ENCODE measurements at places on chromosomes 3 and 15.
A peak's percentile ranks its signal among the peaks of the same experiment; 100 is the strongest.

GRCh38 chr3:145182196-145182911 lies 978.6 kb downstream of the PLOD2 start:
- DNase-seq, result no peak

- DNase-seq, result no peak
Observed at GRCh38 chr15:60840306-60840702, 361.4 kb upstream of the ICE2 start.

- peak; percentile 77 for DNase-seq
Observed at GRCh38 chr3:44439499-44440295, 37.8 kb downstream of the ZNF445 start.

DNA sequence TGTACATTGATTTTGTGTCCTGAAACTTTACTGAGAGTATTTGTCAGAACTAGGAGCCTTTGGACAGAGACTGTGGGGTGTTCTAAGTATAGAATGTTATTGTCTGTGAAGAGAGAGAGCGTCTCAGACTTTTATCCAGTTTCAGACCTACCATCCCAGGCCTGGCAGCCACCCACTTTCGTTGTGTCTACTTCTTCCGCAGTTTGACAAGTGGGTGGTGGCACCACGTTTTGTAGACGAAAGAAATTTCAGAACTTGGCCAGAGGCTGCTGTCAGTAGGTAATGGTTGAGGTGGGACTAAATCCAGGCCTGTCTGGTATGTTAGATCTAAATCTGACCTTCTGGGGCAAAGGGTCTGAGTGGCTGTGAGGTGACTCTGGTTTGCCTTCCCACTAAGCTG lies 13.4 kb upstream of the TRAK1 start:
- no peak for DNase-seq

DNA sequence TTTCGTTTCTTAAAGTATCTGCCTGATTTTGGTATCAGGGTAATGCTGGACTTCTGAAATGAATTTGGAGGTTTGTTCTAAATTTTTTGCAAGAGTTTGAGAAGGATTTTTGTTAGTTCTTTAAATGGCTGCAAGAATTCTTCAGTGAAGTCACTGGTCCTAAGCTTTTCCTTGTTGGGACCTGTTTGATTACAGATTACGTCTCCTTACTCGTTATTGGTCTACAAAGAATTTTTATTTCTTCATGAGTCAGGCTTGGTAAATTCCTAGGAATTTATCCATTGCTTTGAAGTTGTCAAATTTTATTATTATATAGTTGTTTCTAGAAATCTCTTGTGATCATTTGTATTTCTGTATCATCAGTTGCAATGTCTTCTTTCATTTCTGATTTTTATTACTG lies 196.0 kb downstream of the DPH6 start:
- DNase-seq, result no peak

DNA sequence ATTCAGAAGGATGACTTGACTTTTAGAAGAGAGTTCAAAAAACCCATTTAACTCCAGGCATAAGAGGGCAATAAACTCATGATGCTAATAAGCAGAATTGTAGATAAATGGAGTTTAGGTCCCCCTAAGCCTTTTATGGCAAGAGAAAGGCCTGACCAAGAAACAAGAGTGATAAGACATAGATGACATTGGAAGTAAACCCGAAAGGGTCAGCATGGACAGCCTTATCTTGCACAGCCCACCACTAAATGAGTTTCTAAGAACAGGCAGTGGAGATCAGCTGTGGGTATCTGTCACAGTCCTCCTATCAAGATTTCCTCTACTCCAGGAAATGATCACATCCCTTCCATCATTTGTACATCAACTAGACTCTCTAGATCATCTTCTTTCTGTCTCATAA lies 457.9 kb upstream of the ADAMTS9 start:
- DNase-seq, result no peak

GRCh38 chr3:57923101-57923500 lies 85.1 kb upstream of the FLNB start:
- DNase-seq, result no peak

DNA sequence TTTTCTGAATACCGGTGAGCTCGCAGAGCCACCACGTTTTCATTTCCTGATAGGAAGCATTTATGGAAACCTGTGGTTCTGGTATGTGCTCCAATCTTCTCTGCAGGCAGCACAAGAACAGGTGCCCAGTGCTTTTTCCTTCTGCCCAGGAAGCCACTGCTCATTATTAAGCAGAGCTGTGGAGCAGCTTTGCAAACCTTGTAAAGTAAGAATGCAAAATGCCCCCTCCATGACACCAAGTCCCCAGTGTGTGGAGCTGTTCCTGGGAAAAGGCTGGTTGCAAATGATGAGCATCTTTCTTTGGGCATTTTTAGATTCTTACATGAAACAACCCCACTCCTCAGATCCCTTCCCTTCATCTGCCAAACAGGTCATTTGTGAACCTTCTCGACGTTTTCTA lies 65.7 kb upstream of the MRPL3 start:
- DNase-seq, result no peak

- DNase-seq, result no peak
Observed at GRCh38 chr3:177831361-177831760, 634.1 kb upstream of the TBL1XR1 start.

DNA sequence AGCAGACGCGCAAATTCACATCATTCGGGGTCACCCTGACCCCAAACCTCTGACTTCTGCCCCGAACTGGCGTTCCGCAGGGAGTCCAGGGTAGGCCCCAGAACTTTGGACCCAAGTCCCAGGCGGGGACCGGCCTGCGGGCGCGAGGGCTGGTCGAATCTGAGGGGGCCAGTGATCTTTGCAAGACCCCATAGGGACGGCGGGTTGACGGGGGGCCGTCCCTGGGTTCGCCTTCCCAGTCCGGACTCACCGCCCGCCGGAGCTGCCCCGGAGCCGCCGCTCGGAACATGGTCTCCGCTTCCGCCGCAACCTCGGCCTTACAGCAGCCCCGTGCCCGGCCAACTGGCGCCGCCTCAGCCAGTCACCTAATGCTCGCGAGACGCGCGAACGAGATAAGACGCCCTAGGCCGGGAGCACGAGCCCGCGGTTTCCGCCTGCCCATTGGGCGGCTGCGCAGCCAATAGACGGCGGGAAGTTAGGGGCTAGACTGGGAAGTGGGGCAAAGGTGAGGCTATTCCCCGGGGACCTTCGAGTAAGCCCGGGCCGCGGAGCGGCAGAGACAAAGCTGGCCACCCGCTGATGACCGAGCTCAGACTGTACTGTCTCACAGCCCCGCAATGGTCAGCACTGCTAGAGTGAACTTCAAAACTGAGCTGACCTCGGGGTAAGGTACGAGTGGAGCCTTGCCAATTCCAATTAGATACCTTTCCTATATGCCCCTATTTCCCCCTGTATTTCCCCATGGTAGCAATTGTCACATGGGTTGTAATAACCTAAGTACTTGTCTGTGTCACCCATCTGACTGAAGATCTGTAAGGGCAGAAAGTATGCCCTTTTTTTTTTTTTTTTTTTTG lies at the start of gene ETFA:
ETFA (minus strand) TSS at position 370 of the 854 bp plus-strand sequence; CDS start at position 289, 81 bp downstream.
- peak; percentile 98 for DNase-seq

- no peak for DNase-seq
Observed at GRCh38 chr3:55370272-55370671, 116.8 kb downstream of the WNT5A start.

GRCh38 chr3:190260301-190260700 lies 61.9 kb downstream of the CLDN1 start:
- no peak for DNase-seq

GRCh38 chr3:101729586-101729985 lies 5.2 kb downstream of the CEP97 start:
- no peak for DNase-seq

- no peak for DNase-seq
Observed at GRCh38 chr3:119551598-119551997, 7.8 kb downstream of the CD80 start.

DNA sequence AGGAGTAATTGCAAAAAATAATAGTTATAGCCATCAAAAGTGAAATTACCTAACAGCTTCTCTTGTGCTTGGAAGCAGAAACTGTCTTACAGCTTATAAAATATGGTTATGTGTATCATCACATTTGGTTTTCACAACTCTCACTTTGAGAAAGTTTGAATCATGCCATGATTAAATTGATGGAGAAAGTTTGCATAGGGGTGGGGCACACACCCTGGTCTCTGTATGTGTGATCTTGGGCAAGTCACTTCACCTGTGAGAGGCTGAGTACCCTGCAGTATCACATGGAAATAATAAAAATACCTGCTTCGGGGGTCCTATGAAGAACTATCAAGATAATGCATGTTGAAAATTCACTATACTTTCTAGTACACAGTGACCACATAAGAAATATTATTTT lies 471.4 kb downstream of the RAP2B start:
- no peak for DNase-seq

DNA sequence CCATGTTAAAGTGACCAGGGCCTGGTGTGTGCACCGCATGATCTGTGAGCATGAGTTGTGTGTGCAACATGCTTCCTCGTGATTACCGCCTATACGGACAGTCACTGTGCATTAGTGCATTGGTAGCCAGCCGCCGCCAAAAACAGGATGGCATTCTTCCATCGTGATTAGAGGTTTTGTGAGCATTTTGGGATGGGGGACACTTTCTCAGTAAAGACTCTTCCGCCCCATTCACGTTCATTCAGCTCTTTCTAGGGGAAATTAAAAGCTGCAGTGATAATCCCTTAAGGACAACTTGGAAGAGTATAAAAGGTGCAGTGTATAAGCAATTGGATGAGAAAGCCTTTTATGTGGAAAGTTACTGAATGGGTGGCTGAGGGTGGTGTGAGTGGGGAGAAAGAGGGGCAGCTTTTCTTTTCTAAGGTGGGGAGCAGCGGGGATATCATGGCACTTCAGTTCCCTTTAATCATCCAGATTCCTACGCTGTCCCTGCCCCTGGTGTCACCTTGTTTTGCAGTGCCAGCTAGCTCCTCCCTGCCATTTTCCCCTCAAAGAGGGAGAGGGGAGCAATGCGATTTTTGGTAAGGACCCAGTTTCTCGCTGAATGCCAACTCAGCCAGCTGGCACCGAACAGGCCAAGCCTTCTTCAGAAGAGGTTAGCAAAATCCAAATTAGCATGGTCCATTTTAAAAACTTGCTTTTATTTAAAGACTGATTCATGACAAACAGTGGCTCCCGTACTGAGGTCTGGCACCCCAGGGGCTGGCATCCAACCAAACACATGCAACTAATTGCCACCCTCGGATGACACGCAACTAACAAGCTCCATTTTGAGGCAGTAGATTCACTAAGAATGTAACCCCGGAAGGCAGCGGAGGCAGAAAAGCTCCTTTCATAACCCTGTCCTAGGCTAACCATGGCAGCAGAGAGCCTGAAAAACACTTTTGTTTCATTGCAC lies 447.8 kb downstream of the FHIT start:
- no peak for DNase-seq

- DNase-seq, result no peak
Observed at GRCh38 chr15:86101818-86102217, 22.1 kb downstream of the AGBL1 start.

DNA sequence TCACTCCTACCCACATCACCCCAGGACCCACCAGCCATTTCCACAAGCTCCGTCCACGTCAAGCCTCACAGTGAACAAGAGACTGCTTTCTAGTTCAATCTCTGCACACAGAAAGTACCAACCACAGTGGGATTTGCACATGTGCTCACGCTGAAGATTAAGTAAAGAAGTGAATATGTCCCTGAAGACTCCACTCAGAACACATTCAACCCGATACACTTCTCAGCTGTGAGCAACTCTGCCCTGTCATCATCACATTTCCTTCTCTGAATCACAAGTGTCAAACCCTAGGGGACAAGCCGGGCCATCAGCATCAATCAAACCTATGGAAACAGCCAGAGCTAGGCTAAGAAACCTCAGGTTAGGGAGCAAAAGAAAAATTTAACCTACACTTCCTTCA lies 1.9 kb downstream of the STIMATE start:
- no peak for DNase-seq

DNA sequence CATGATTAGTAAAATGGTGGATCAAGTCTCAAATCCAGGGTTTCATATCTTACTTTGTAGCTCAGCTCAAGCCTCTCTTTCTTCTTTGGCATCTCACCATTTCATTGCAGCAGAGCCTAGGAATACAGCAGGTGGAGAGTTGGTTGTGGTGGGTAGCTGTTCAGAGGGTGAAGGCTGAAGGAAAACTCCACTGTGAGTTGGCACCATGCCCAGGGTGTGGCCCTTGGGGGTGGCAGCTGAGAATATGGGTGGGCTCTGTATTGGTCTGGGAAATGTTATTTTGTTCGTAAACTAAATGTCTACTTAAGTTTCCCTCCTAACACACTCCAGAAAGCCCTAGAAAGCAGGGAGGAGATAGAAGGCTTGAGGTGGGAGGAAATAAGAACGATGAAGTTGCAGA lies 1.7 kb upstream of the MAP1A start:
- DNase-seq, result no peak

- DNase-seq, result no peak
Observed at GRCh38 chr3:136512381-136512780, 239.8 kb downstream of the STAG1 start.

DNA sequence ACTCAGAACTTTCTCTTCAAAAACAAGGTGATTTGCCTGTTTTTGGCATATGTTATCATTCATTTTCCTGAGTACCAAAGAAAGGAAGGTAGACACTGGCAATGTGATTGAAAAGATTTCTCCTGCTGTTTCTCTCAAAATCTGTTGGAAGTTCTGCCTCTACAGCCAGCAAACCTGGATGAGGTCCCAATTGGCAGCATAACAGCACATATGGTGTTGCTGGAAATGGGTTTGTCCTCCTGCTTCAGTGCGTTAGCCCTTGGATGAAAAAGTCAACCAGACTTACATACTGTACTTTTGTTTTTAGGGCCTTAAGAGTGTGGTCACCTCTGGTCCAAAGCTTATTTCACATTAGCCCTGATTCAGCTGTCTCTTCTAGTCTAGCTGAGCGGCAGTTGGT lies 237.6 kb upstream of the MME start:
- no peak for DNase-seq

- DNase-seq, result no peak
Observed at GRCh38 chr3:140791368-140791767, 113.5 kb downstream of the TRIM42 start.

- no peak for DNase-seq
Observed at GRCh38 chr3:105620236-105620635, 248.6 kb downstream of the CBLB start.

DNA sequence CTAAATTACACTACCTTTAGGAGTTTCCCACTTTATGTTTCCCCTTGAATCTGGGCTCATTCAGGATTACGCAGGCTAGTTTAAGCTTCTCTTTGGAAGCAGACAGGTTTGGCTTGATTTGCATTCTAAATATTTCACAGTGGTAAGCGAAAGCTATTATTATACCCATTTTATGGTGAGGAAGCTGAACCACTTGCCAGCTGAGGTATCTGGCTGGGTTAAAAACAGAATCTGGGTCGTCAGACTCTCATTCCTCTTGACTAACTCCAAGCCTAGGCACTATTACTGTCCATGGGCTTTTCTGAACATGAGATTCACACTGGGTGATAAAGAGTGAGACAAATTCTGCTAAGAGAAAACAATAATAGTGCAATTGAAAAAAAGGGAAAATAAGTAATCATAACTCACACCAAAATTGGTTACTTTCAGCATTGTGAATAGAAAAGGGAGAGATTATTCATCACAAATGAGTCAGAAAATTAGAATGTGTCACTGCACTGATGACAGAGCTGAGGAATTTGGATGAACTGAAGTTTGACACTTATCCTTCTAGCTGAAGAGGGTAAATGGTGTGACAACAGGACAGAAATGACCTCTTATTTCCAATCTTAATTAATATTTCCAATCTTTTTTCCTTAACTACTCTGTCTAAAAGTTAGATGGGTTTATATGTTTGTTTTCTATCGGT lies 211.3 kb downstream of the TIGIT start:
- no peak for DNase-seq
